ENCODE measurements at places on chromosomes 1 and 21.
A peak's percentile ranks its signal among the peaks of the same experiment; 100 is the strongest.

DNA sequence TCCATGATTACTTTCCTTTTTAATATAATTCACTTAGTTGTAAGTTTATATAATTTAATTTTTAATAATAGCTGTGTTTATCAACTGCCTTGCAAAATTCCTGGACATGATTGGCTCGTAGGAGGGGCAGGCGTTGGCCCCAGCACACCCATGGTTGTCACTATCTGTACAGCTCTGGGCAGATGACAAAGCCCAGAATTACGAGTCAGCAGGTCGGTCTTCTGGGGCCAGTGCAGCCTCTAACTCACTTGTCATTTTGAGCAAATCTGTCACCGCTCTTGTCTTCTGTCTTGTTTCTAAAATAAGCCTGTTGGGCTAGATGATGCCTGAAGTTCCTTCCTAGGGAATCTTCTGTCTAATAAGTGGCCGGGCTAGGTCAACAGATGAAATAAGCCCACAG lies 21.4 kb upstream of the LRRC38 start:
- no peak for DNase-seq

DNA sequence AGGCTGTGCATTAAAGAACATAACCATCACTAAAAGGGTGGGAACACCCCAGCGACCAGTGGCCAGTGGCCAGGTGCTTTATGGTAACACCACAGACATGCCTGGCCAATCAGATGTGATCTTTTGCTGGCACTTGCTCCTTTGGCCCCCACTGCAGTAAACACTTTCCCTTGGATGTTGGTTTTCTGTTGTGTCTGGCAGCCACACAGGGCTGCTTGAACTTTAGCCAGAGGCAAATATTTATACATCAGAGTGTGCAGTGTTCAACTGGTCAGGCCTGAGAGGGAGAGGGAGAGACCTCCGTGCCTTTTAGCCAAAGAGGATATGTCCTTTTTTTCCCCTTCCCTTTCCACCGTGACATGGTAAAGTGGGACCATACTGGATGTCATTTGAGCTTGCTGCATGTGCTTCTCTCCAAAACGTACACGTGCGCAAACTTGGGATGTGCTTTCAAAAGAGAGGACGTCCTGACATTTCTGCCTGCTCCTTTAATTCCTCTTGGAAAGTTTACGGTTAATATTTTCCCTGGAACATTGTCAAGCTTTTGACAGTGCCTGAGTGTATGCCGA lies 101.2 kb downstream of the NFIA start:
- DNase-seq: no peak

DNA sequence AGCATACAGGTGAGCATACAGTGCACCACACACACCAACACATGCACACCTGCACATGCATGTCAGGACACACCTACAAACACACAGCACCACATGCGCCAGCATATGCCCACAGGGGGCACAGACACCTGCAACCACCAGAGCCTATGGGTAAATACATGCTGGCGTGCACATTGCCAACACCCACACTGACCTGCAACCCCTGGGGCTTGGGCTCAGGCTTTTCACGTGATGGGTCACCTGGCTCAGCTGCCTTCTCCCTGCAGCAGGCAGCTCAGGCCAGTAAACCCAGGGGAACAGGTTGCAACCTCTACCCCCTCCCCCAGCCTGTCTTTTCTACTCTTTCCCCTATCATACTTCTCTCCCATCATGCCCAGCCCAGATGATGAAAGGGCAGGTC lies 8.1 kb downstream of the CD247 start:
- DNase-seq: no peak

DNA sequence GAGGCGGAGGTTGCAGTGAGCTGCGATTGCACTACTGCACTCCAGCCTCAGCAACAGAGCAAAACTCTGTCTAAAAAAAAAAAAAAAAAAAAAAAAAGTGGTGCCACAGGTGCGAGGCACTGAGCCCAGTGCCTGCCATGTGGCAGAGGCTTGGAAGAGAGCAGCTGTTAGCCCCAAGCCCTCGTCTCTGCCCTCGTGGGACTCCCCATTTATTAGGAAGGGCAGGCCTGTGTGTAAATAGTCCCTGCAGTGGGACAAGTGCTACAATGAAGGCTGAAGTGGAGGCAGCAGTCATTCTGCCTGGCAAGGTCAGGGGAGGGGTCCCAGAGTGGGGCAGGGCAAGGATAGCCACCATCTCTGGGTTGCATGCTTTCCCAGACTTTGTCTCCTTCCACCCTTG lies 6.5 kb downstream of the RPS6KA1 start:
- DNase-seq: no peak

- no peak for DNase-seq
Observed at GRCh38 chr1:64471218-64472039, 1.5 kb downstream of the CACHD1 start.

DNA sequence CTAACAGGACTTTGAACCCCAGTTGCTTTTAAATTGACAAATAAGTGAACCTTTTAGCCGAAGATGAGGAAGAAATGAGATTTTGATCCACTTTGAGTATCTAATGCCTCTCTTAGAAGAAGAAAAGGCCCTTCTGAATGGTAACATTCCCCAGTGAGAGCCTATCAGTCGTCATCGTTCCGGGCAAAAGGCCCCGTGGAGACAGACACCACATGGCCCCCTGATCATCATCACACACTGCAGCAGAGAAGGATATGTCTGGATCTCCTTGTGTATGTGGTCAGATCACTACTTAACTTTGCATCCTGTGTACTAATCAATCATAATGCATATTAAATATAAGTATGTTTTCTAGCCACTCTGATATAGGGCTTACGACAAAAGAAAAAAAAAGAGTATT lies 87.3 kb upstream of the SMYD2 start:
- no peak for DNase-seq

DNA sequence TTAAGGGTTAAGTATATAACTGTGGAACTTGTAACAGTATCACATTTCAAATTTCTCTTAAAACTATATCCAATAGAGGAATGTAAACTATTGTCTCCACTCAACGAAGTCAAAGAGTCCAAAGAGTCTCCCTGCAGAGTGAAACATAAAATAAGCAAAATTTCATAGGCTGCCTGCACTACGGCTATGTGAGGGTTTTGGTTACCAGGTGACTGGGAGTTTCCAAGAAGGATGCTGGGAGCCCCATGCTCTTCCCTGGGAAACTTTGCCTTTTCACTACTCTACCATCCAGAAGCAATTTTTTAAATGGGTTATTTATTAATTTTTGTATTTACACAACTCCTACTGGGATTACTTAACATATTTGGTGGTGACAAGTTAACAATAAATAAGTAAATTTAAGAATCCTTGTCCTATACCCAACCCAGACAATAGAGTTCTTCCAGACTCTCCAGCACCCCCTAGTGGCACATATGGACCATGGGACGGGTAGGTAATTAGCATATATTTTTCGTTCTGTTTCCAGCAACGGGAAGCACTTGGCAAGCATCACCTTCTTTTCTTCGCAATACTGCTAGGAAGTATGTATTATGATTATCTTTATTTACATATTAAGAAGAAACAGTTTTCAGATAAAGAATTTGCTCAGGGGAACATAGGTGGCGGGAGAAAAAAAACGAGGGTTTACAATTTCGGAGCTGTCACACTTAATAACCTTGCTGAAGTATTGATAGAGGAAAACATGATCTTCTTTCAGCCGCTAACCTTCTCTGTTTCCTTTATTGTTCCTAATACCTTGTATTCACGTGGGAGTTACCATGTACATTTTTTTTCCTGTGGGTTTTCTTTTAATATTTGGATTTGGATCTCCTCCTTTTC lies 3.5 kb downstream of the FMO2 start:
- peak; percentile 21 for DNase-seq

DNA sequence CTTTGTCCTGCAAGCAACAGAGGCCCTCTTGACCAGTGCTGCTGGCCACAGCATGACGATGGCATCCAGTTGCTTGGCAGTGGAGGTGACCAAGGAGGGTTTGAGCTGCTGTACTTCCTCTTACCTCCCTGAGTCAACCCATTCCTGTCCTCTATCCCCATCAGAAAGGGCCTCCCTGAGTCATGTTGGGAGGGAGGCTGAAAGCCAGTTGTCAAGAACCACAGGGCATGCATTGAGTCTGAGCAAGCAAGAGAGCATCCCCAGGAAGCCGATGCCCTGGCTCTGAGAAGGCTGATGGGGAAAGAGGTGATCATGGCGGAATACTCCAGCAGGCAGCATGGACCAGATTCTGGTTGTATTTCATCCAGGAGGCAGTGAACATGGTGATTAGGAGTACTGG lies 69.6 kb downstream of the LACTBL1 start:
- DNase-seq: no peak

DNA sequence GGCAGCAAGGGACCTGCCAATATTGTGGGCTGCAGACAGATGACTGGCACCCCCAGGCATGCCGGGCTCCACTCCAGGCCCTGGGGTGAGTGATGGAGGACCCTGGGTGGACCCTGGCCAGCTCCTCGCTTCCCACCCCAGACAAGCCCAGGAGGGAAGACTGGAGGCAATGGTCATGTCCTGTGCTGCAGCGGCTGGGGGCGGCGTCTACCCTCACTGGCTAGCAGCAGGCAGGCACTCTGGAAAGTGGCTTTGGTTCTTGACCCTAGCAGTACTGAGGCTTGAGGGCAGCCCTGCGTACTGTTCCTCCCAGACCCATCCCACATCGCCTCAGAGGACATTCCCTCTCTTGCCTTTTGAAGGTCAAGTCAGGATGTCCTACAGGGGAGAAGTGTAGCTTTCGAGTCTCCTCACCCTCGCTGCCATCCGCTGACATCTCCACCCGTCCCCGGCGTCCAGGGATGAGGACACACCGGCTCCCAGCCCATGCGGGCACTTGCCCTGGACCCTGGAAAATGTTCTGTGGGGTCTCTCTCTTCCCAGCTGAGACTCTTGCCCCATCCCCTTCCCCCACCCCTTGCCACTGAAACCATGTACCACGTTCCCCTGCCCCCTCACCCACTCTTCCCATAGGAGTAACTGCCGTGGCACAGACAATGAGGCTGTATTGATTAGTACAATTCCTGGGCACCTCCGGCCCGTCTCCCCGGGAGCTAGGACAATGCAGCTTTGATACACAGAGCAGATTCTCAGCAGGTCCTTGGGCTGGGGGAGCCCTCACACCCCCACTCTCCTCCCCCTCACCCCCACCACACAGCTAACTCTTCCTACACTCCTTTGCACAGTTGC lies 15.0 kb downstream of the SLC6A9 start:
- no peak for DNase-seq

DNA sequence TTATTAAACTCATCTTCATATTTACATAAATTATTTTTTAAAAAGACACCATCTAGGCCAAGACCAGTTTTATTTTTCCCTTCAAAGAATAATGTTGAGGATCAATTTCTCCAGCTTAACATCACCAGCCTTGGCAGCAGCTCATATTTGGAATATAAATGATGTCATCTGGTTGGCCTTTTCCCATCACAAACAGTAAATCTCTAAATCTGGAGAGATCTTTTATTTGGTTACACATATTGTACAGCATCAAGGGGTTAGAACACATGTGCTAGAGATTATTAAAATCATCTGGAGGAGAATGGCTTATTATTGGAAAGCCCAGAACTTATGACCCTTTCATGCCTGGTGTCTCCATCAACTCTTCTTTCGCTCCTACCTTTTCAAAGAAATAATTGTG lies 508.8 kb downstream of the PLPP3 start:
- no peak for DNase-seq

All from naive B cell (primary cell).